Activated naive CD4-positive, alpha-beta T cell treated with Interleukin-2 at 50 U/mL for 16 hours (primary cell): ENCODE measurements at places on chromosomes 11 and 22.

DNA sequence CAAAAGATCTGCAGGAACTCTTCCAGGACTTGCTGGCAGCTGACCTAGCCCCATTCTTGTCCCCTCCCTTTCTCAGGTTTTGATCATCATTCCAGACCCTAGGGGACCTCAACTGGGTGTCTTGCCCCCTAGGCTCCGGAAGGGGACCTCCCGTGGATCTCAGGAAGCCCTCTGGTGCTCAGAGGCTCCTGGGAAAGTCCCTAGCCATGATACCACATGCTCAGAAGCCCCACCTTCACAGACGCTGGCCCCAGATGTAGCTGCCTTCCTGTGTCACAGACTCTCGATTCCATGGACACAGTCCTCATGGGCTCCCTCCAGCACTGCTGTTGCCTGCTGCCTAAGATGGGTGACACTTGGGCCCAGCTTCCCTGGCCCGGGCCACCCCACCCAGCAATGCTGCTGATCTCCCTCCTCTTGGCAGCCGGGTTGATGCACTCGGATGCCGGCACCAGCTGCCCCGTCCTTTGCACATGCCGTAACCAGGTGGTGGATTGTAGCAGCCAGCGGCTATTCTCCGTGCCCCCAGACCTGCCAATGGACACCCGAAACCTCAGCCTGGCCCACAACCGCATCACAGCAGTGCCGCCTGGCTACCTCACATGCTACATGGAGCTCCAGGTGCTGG, at the start of gene LRRC55:
TSS of gene LRRC55 (plus strand) at position 276 of the 628 bp plus-strand sequence. CDS start at position 346, 70 bp downstream.
- DNase-seq, result no peak

- no peak for DNase-seq
Observed at GRCh38 chr11:14480716-14481115, 18.9 kb downstream of the COPB1 start.

DNA sequence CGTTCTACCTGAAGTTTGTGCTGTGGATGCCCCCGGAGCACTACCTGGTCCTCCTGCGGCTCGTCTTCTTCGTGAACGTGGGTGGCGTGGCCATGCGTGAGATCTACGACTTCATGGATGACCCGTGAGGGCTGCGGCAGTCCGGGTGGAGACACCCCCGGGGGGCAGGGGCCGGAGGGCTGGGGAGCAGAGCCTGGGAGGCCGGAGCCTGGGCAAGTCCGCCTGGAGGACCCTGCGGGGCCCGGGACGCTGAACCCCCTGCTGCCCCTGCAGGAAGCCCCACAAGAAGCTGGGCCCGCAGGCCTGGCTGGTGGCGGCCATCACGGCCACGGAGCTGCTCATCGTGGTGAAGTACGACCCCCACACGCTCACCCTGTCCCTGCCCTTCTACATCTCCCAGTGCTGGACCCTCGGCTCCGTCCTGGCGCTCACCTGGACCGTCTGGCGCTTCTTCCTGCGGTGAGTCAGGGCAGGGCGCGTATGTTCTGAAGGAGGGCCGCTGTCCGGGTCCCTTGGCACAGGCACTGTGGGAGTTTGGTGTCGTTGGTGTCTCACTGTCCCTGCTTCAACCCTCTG, 17.3 kb downstream of the RNH1 start:
- no peak for DNase-seq

DNA sequence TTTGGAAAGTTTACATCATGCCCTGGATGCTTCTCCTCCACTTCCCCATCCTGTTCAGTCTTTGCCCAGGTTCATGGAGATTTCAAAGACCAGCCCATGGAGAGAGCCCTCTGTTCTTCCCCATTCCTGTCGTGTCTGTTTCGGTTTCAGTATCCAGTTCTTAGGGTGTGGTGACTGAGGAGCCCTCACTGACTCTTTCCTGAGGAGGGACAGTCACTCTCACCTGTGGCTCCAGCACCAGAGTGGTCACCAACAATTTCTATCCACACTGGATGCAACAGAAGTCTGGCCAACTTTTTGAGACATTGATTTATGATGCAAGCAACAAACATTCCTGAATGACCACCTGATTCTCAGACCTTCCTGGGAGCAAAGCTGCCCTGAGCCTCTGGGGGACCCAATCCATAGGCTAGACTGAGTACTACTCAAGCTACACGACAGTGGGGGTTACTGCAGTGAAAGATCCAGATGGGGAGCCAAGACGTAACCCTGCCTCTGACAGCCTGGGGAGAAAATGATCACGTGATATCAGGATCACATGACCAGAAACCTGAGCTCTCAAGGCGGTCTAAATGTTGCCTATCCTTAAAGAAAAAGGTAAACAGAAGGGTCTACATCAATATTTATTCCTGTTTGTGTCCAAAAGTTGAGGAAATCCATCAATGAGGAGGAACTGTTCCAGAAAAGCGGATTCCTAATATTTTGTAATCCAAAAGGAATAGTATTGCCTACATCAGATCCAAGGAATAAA, 76.2 kb upstream of the VPREB1 start:
- no peak for DNase-seq

DNA sequence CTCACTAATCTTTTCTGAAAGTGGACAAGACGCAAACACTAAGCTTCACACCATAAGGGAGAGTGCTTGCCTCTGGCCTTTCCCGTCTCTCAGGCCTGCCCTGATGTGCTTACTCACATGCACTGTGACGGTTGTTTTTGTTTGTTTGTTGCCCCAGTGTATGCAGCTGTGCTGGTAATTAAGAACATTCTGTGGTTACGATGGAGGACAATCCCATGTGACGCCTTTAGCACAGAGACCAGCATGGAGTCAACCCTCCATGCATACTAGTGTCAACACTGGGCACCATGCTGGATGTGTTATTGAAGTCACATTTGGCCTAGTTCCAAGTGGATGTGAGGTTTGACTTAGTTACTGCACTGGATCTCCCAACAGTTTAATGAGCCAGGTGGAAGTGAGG, 27.8 kb upstream of the CDON start:
- no peak for DNase-seq

- DNase-seq, result no peak
Observed at GRCh38 chr11:122816761-122817520, 21.4 kb upstream of the CRTAM start.

GRCh38 chr11:111777094-111778046, 11.2 kb upstream of the PPP2R1B start:
- no peak for DNase-seq

DNA sequence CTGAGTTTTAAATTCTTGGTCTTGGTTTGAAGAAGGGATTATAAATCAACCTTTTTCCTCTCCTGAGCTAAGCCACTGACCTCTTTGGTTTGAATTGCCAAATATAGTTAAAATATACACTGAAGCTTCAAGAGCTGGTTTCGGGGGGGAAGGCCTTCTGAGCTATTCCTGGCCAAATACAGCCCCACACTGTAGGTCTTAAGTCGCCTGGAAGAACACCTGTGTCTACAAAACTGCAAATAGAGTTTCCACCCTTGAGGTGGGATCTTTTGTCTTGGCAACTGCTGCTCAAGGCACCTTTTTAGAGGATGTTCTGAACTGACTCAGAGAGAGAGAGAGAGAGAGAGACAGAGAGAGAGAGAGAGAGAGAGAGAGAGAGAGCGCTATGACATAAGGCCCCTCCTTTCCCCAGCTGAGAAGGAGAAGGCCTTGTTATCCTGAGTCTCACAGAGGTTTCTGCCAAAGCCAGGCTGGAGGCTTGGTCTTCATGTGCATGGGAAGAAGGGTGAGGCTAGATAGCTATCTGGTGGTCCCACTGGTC, 5.5 kb downstream of the ADM start:
- DNase-seq, result no peak

DNA sequence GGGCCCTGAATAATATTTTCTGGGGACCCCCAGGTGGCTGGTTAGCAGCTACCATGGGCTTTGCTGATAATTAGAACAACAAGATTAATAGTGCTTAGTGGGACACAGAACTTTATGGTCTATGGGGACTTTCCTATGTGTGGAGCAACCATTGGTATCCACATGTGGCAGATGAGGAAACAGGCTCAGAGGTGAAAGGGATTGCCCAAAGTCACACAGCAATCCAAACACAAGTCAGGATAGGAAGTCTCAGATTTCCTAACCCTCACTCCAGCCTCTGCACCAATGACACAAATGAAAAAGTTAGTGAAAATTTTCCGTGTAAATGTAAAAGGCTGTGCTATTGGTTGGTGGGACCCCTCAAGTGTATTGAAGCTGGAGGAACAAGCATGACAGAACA, 15.3 kb upstream of the SLCO2B1 start:
- DNase-seq, result no peak

GRCh38 chr11:57071829-57072228, 83.1 kb downstream of the OR5AK2 start:
- no peak for DNase-seq

DNA sequence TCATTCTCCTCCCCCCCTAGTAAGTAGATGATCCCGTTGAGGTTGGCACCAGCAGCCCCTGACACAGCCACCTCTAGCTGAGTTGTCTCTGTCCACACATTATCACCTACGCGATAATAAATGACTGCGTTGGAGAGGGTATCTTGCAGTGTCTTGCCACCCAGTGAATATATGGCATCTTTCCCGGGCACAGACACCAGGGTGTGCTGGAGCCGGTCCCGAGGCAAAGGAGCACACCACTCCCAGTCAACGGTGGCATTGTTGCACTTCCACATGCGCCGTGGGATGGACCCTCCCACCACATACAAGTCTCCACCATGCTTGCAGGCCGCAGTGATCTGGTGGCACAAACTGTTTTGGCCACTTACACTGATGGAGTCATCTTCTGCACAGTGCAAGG, 5.4 kb downstream of the KBTBD4 start:
- DNase-seq, result no peak

DNA sequence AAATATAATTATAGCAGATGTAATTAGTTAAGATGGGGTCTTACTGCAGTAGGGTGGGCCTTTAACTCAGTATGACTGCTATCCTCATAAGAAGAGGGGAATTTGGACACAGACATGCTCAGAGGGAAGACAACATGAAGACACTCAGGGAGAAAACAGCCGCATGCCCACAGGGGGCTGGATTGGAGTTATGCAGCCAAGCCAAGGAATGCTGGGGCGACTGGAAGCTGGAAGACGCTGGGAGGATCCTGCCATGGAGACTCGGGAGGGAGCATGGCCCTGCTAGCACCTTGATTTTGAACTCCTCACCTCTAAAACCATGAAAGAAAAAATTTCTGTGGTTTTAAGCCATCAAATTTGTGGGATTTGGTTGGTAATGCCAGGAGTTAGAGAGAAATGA, 40.9 kb downstream of the PANX1 start:
- no peak for DNase-seq

DNA sequence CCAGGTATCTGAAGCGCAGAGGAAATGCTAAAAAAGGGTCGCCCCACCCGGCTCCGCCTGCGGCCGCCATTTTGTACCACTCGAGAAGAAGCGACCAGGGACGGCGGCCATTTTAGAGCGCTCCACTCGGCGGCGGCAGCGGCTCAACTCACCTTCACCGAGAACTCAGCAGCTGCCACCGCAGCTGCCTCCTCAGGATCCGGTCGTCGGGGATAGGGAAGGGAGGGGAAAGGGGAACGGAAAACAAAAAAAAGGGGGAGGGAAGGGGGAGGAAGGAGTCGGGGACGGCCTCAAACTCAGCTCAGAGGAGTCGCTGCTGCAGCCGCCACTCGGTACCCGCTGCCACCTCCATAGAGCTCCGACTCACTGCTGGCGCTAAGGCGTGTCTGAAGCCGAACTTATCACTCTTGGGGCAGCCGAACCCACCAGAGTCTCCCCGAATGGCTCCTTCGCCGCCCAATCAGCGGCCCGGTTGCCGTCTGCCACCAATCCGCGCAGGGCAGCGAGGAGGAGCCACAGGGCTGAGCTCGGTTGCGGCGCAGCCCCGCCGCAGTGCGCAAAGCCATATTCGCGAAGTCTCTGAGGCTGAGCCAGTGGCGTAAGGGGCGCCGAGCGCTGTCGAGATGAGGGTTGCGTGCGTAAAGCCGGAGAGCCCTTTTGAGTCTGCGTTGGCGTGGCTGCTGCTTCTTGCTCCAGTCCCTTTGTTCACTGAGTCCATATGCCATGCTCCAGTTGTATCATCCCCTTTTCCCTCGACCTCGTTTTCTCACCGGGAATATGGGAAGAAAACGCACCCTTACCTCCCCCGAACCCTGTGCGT, at the start of gene EIF4G2:
TSS of gene EIF4G2 (minus strand) at position 374 of the 820 bp plus-strand sequence.
- DNase-seq, result peak; percentile 98

GRCh38 chr11:19953336-19953735, 206.9 kb downstream of the DBX1 start:
- DNase-seq, result no peak

DNA sequence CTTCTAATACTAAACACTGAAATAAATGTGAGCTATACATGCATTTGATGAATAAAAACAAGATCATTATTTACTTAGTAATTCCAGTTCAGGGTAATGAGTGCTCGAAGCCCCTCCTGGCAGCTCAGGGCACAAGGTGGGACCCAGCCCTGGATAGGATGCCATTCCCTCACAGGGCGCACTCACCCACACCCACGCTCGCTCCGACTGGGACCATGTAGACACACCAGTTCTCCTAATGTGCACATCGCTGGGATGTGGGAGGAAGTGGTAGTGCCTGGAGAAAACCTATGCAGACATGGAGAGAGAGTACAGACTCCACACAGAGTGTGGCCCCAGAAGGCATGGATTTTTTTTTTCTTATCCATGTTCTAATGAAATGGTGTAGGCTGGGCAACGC, 44.5 kb upstream of the RASSF10 start:
- no peak for DNase-seq

DNA sequence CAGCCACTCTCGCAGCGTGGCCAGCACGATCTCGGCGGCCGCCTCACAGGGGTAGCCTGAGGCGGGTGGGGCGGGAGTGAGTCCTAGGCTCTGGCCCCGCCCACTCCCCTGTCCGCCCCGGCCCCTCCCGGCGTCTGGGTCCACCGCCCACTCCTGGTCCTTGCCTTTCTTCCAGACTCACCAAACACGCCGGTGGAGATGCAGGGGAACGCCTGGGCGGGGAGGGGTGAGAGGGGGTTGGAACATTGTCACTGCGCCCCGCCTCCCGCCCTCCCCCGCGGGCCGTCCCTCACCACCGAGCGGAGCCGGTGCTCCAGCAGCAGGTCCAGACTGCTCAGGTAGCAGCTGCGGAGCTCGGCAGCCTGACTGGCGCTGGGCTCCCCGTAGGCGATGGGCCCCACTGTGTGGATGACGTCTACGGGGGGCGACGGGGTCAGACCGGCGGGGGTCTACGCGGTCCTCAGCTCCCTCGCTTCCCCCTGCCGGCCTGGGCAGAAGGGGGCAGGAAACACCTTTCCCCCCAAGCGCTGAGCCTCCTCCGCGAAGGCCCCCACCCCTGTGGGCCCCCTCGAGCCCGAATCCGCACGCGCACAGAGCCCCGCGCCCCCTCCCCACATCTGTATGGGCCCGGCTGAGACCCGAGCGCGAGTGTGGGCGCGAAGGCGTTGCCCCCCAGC, 13.2 kb downstream of the OTUB1 start:
- peak; percentile 74 for DNase-seq
